Activated CD4-positive, CD25-positive, alpha-beta regulatory T cell treated with anti-CD3 and anti-CD28 coated beads, Interleukin-2, amount 50 U/mL, for 24 hours (primary cell): ENCODE measurements at places on chromosomes 4 and X.
A peak's percentile ranks its signal among the peaks of the same experiment; 100 is the strongest.

DNA sequence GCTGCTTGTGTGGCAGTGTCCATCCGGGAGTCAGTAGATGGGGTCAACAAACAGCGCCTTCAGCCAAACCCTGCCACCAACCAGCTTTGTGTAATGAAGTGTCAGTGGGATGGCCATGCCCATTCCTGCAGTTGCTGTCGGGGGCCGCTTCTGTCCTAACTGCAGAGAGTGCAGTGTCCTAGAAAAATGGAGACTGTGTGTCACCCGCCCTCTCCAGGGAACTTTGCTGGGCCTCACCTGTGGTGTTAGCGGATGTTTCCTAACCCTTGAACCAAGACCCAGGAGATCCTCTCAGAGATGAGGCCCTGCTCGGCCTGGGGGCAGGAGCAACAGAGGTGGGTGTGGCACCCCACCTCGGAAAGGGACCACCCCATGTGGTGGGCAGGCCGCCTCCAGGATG lies 35.3 kb upstream of the HGFAC start:
- ATAC-seq, result no peak

GRCh38 chr4:69951602-69952001 lies 13.9 kb downstream of the CSN2 start:
- no peak for ATAC-seq

DNA sequence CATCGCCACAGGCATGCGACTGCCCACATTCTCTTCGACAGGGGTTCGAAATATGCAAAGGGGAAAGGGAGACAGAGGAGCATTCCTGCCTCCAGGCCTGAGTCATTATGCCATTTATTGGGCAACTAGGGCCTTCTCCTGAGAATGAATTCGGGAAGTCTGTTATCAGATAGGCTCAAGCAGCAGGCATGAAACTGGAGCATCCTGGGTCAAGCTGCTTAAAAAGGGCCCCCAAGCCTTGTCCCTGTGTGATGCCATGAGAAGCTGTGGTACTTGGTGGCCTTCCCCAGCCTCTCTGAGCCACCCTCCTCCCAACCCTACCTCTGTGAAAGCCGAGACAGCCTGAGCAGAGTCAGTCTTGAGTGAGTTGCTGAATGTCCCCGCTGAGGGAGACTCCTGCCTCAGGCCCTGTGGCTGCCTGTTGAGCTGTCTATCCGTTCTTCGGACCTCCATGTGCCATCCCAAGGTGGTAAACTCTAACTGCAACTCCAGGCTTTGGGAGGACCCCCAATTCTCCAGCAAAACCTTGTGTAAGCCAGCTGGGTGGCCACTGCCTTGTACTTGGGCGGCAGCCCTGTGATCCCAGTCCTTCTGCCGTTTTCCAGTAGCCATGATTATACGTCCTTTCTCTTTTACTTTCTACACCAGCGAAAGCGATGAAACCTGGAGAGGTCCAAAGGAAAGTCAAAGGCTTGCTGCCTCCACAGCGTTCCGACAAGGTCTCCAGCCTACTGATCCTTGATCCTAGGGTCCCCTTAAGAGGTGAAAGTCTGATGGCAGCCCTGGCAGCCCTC lies 37.7 kb downstream of the NBDY start:
- no peak for ATAC-seq

DNA sequence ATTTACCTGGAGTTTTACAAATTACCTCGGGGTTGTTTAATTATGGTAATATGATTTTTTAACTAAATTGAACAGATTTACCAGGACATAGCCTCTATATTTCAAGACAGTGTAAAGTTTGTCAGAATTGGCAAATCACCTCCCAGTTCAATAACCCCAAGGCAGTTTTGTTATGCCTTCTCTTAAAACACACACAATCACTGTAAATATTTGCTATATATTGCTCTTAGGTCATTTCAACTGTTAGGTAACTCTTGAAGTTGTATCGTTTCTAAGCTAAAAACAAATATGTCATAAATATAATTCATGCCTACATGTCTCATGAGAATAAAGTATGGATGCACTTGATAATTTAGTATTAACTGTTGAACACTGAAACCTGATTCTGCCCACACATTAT lies 24.1 kb downstream of the PDLIM5 start:
- ATAC-seq, result no peak

GRCh38 chr4:187422655-187423054 lies 572.9 kb upstream of the ZFP42 start:
- ATAC-seq, result no peak

GRCh38 chrX:109472939-109473735 lies 8.7 kb downstream of the GUCY2F start:
- ATAC-seq, result no peak

- ATAC-seq, result no peak
These were observed 4.1 kb downstream of the POF1B start for GRCh38 chrX:85375333-85375738.

GRCh38 chr4:101039367-101039766 lies 308.0 kb downstream of the PPP3CA start:
- peak; percentile 90 for ATAC-seq

DNA sequence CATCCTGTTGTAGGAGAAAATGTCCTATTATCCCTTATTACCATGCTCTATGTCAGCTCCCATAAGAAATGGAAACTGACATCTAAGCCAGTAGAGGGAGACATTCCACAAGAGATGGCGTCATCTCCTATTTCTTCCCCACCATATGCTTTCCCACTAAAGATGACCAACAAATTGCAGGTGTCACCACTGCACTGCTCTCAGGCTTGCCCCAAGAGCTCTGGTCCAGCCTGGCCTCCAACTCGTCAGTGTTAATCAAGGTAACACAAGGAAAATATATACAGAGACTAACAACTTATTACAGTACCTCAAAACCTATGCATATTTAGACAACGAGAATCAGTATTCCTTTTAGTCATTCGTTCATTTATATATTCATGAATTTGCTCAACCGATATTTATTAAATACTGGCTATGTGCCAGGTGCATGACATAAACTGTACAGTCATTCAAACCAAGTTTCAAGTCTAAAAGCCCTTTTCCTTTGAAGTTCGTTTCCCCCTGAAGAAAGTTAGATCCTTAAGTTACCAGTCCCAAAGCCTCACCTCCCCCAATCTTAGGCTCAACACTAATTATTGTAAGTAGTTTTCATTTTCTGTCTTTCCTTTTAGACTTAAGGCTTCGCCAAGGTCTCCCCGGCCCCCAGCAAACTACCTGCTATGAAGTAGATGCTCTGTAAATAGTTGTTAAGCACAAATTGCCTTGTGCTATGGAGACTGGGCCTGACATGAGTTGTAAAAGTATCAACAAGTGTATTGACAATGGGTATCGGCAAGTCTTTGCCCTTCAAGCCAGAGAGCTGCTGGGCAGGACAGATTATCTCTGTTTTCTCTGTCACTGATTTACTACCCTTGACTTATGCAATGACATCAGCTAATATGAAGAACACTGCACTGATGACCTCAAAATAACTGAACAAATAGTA lies 3.1 kb upstream of the FGB start:
- ATAC-seq, result peak; percentile 28

- no peak for ATAC-seq
These were observed 512 bp upstream of the ANTXR2 start for GRCh38 chr4:80073473-80074008.

GRCh38 chrX:155959018-155959587 lies 38.4 kb upstream of the IL9R start:
- no peak for ATAC-seq

- no peak for ATAC-seq
These were observed 981.9 kb upstream of the TENM3 start for GRCh38 chr4:181261279-181261678.

DNA sequence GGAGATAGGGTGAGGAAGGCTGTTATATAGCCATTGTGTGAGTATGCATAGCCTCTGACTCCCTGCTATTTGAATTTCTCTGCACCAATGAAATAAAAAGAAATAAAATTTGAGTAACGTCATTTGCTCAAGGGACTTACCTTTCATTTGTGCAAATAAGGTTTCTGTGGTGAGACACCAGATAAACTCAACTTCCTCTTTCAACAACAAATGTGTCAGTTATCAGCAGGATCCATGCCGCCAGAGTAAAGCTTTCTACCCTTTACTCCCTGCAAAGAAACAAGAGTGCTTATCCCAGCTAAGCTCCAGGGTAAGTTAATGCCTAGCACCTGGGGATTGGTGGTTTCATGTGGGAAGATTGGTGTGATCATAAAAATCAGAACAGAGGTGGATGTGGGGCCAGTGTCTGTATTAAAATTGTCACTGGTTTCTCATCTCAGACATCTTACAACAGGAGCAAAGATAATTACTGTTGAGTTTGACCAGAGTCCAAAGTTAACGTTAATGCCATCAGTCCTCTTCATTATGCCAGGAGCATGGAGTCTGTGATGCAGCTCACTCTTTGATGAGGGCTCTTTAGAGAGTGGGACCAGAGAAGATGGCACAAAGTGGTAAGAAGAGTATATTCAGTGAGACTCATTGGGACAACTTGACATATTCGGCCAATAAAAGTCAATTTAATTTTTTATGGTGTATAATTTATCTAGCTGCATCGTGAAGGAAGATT lies at the start of gene P2RY10:
P2RY10 (plus strand) TSS at position 206 of the 727 bp plus-strand sequence. CDS start 15,130 bp downstream, outside the sequence.
- peak; percentile 82 for ATAC-seq

DNA sequence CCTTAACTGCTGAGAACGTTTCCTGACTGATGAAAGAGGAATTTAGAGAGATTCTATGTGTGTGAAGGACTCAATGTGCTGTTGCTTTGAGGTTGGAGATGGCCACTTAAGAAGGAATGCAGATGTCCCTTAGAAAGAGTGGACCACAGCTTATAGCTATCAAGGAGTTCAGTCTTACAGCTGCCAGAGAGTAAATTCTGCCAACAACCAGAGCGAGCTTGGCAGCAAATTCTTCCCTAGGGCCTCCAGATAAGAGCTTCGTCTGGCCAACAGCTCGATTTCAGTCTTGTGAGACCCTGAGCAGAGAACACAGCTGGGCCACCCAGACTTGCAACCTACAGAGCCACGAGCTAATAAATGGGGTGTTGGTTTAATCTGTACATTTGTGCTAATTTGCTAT lies 21.8 kb downstream of the MID1 start:
- ATAC-seq, result no peak

- ATAC-seq, result peak; percentile 18
These were observed 8.4 kb downstream of the MSL3 start for GRCh38 chrX:11766487-11766886.

- no peak for ATAC-seq
These were observed 44.6 kb downstream of the IL13RA1 start for GRCh38 chrX:118772051-118772450.

DNA sequence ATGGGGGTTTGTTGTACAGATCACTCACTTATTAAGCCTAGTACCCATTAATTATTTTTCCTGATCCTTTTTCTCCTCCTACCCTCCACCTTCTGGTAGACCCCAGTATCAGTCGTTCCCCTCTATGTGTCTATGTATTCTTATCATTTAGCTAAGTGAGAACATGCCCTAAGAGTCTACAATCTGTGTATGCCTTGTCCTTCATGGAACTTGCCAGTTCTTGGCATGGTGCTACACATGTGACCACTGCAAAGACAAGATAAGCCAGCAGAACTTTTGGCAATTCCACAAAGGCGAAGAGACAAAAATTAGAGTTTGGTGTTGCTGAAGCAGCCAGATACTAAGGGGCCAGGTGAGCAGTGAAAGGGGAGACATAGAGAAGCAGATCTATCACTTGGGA lies 101.3 kb downstream of the CORIN start:
- no peak for ATAC-seq

DNA sequence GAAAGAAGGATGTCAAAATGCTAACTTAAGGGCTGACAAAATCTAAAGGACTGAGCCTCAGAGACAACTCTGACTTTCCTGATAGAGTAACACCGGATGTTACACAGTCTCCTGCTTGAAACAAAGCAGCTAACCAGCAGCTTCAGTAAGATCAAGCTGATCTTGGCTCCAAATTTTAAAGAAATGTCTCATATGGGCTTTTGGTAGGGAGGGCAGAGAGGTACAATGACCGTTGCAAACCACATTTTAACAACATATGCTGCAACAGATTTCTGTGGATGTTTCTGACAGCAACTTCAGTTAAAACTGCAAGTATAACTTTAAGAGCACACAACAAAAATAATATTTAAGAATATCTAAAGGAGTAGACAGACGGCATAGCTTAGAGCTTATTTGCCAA lies 9.1 kb downstream of the RPGR start:
- no peak for ATAC-seq

GRCh38 chr4:83112678-83113428 lies 1.7 kb downstream of the PLAC8 start:
- no peak for ATAC-seq

- ATAC-seq, result no peak
These were observed 21.3 kb downstream of the TXLNG start for GRCh38 chrX:16807548-16807947.
